Stimulated activated CD8-positive, alpha-beta memory T cell treated with anti-CD3 and anti-CD28 coated beads, Interleukin-7, amount 100 ng/mL, for 1 hour (primary cell): ENCODE measurements at places on chromosomes 1 and 21.
A peak's percentile ranks its signal among the peaks of the same experiment; 100 is the strongest.

- DNase-seq = no peak
These were observed 10.5 kb downstream of the PDIK1L start for GRCh38 chr1:26121854-26122773.

- no peak for DNase-seq
These were observed 4.3 kb downstream of the ERRFI1 start for GRCh38 chr1:8021676-8022266.

DNA sequence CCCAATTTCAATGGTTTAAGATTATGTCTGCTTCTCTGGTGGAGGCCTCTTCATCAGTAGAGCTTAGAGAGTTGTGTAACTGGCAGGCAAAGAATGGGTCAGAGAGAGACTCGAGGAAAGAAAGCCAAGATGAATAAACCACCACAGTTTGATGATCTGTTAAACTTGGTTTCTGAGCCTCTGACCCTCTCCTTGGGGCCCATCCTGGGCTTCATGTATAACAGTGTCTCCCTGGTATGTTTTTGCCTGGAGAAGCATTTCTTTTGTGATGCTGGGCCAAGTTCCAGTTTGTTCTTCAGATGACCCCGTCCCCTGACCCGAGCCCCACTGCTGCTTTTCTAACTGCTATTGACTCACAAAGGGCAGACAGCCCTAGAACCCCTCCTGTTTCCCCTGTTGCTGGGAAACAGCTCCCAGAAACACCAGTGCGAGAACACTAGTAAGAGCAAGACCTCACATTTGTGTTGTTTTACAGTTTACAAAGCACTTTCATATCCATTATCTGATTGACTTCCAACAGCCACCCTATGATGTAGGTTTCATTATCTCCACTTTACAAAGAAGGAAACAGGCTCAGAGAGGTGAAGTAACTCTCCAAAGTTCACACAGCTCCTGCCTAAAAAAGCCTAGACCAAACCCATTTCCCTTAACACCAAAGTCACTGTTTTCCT is 9.0 kb downstream of the CD2 start:
- DNase-seq = no peak

- no peak for DNase-seq
These were observed 133.1 kb downstream of the CAMTA1 start for GRCh38 chr1:6918186-6918924.

- no peak for DNase-seq
These were observed 29.1 kb downstream of the PLPP3 start for GRCh38 chr1:56550138-56550858.

DNA sequence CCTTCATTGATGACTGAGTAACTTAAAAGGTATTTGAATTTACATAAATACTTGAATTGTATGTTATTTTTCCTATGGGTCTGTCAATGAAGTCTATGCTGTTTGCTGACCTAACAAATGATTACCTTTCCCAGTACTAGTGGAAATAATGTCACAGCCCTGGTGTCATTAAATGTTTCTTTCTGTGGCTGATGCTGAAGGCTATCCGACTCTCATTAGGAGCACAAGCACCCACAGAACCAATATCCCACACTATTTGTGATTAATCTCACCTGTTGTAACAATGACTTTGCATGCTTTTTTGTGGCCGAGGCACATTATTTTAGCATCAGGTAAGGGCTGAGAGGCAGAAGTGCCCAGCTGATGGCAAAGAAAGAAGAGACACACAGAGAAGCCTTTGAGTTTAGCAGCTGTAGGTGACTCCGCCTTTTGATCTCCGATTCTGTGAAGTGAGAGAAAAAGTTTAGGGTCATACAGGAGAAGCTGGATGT is 25.8 kb upstream of the TRIM45 start:
- no peak for DNase-seq

DNA sequence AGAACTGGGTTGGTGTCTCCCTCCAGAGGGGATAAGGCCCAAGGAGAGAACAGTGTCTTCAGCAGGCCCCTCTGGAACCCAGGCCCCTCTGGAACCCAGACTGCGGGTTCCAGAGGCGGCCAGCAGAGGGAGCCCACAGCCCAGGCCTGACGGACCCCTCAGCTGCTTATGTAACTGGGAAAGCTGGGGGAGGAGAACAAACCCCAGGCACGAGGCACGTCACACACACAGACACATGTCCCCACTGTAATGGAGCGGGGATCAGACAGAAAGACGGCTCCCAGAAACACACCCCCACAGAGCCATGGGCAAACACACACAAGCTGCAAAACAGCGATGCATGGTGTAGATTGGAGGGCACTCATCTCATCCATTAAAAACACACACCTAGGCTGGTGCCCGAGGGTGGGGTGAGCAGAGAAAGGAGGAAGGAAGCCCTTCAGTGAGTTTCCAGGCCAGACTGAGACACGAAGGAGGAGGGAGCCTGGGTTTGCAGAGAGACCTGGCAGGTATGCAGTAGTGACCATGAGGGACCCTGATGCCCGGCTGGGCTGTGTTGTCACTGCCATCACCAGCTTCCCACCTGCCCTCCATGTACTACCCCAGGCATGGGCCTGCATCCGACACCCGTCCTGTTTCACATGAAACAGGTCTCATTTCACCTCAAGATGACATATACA is 2.8 kb upstream of the IGSF8 start:
- peak; percentile 53 for DNase-seq

GRCh38 chr1:46492269-46492853 is 2.7 kb downstream of the DMBX1 start:
- DNase-seq = no peak

GRCh38 chr1:37476087-37476452 is 1.7 kb downstream of the ZC3H12A start:
- no peak for DNase-seq

DNA sequence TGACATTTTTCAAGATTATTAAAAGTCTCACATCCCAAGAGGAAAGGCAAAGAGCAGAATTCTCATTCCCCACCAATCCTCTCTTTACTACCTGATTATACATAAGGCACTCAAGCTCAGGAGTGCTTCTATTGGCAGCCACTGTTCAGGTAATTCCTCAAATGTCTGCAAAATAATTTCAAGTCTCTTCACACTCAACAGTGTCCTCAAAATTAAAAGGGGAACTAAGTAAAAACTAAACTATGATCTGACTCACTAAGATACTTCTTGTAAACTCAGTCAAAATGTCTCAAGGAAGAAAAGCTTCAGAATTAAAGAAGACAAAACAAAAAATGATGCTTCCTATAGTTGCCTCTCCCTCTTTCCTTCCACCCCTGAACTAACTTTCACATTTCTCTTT is 135.6 kb downstream of the GPATCH2 start:
- DNase-seq = no peak

DNA sequence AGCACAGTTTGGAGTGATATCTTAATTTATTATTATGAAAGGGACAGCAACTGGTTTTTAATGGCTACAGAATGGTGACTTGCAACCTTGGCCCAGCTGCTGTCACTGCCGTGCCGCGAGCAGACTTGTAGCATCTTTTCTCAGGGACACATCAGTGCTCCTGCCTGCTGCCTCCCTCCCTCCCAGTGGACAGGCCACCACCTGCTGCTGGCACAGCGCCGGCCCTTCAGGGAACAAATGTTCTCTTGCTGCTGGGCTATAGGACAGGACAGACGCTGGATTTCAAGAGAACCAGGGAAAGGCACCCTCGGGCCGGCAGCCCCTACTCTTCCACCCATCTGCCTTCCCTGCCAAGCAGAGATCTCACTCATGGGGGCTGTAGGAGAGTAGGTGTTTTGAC is 413.8 kb upstream of the NFIA start:
- DNase-seq = no peak

DNA sequence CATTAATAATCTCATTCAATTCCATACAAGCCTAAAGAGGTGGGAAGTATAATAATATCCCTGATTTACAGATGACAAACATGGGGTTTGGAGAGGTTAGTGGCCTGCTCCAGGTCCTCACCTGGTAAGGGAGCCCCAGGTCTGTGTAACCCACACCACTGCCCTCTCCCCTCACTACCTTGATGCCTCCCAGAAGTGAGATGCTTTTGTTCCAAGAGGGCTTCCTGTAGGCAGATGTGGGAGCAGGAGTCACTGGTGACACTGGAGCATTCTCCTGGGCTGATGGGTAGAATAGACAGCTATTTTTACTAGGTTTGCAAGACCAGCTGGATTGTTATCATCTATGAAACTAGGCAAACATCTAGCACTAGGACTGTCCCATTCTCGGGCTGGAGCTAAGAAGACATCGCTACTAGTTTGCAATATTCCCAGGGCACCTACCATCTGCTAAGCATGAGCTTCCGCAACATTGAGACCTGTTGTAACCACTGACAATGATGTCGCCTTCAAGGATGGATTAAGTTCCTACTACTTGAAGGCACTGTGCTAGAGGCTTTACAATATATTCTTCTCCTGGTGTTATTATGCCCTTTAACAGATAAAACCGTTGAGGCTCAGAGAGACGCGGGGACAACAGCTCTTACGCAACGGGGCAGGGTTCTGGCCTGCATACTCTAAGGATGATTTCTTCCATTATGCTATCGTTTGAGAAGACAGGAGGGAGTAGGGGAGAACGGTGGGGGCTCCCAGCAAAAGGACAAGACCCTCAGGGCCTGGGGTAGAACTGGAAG is 35.0 kb downstream of the BATF3 start:
- DNase-seq = no peak

DNA sequence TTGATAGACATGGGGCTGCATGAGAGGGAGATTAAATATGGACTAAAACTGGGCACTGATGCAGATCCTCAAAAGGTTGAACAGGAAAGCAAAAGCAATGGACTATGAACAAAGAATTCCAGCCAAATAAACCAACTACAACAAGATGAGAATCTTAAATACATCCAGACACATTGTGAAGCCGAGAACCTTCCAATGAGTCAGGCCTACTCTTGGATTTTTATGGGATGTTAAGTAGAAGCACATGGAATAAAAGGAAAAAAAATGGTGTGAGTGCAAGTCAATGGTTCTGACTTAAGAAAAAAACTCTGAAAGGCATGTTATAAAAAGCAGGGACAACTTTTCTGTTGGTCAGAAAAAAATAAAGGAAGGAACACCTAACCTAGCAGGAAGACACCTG is 227.2 kb downstream of the DPYD start:
- DNase-seq = no peak

GRCh38 chr1:218783916-218784315 is 389.8 kb upstream of the LYPLAL1 start:
- DNase-seq = no peak

DNA sequence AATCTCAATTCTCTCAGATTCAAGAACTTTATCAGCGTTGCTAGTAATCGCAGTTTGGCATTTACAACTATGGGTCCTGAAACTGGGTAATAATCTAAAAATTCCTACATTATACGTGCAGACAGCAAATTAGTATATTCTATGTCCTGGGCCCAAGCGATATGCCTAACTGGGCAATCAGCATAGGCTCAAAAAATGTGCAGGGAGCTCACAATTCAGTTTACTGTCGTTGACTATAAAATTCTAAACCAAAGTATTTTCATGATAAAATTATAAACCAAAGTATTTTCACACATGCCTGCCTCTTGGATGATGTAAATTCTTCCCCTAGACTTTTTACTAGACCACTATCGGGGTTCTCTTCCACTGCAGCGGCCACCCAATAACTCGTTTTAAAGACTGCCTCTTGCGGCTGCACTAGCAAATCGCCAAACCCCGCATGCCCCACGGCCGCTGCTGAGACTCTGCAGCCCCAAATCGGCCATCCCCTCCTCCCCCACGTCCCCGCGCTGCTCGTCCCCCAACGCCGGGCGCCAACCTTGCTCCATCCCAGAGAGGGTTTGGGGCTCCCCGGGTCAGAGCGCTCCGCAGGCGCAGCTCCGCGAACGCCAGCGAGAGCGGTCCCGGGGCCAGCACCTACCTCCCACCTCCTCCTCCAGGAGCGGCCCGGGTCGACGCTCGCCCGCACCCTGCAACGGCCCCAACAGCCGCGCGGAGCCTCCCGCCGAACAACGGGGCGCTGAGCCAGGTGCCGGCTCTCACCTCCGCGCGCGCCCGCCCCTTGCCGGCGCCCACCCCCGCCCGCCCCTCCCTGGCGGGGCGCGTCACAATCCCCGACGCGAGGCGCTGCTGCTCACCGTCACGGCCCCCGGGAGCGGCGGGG is 506 bp downstream of the SSX2IP start:
- peak; percentile 3 for DNase-seq
